ENCODE measurements at places on chromosomes 3 and 15.

DNA sequence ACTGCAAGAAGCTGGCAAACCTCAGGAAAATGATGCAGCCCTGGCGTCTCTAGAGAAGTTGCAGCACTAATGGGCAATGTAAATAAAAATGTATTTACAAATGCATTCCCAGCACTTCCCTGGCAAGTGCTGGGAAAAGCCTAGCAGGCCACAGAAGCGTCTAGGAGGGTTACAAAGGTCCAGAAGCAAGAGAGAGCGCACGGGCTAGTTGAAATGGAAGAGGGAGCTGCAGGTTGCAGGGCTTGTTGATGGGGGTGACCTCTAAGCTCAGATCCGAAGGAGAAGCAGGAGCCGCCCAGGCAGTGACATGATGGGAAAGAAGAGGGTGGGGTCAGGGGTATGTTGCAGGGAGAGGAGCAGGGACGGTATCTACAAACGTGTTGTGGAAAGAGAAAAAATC lies 2.7 kb upstream of the KNL1 start:
- no peak for DNase-seq

- DNase-seq = no peak
These were observed 63.9 kb downstream of the NR2E3 start for GRCh38 chr15:71874245-71874644.

DNA sequence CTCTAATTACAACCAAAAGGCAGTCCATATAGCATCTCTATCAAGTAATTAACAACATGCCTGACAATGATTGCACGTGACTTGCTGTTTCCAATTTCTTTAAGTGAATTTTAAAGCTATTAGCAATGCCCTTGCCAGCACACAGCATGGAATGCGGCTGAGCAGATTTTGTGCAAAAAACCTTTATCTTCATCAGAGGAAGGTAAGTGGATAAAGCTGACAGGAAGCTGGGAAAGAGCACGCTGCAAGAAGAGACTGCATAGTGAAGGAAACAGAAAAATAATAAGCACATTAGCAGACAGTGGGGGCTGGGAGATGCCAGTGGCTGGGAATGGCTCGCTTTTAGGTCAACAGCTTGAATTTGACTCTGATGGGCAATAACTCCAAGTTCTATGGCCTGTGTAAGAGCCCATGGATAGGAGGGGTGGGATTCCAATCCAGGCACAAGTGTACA lies 138.8 kb downstream of the PDZRN3 start:
- DNase-seq = no peak

DNA sequence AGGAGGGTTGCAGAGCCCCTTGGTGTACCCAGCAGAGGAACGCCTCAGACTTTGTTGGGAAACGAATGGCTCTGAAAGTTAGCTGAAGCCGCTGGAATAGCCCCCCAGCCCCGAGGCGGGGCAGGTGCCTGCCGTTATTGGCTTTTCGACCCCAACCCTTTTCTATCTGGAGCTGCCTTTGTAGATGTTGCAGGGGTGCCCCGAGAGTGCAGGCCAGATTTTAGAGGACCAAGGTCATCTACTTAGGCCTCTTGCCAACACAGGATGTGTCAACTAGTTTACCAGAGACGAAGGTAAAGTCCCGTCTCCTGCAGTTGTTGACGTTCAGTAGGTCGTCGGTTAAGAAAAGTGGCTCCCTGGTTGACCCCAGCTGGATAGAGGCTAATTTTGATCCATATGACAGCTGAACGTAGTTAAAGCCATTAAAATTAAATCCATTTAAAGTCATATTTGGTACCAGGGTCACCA lies 579 bp upstream of the UBE3A start:
- no peak for DNase-seq

DNA sequence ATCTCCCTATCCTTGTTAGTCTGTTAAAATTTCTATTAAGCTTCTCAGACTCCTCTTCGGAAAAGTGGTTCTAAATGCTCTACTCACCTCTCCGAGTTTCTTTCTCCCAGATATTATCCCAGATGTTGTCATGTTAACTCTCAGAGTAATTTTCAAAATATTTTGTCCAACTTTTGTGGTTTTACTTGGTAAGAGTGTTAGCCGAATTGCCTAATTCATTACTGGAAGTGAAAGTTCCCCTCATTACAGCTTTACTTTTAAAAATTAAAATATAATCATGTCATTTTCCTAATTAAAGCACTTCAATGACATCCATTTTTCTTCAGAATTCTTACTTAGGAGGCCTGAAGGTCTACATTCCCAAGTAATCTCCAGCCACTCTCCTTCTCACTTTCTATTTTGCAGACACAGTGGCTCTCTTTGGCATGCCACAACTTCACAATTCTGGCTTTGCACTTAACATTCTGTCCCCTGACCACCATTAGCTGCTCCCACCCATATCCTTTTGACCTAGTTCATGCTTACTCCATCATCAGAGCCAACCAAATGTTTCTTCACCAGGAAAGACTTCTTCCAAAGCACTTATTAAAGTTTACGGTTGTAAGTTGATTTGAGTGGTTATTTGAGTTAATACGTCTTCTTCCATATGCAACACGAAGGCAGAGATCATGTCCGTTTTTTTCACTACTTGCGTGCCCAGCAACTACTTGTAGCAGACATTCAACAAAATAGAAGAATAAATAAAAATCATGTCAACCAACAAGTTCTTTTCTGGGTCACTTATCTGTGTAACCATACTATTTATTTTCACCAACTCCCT lies 10.2 kb upstream of the TIPARP start:
- no peak for DNase-seq

GRCh38 chr3:149969110-149969939 lies 1.4 kb downstream of the PFN2 start:
- DNase-seq = peak; percentile 49

- no peak for DNase-seq
These were observed 143.3 kb upstream of the RBMS3 start for GRCh38 chr3:29137601-29138000.

DNA sequence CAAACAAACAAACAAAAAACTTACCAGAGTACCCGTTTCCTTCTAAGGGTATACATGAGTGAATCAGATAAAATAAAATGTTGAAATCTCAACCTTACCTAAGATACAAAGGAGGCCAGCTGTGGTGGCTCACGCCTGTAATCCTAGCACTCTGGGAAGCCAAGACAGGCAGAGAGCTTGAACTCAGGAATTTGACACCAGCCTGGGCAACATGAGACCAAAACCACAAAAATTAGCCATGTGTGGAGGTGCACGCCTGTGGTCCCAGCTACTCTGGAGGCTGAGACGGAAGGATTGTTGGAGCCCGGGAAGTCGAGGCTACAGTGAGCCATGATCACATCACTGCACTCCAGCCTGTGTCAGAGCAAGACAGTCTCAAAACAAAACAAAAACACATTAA lies 11.0 kb upstream of the FAM219B start:
- no peak for DNase-seq

GRCh38 chr3:72488738-72489035 lies 359.6 kb downstream of the SHQ1 start:
- no peak for DNase-seq

GRCh38 chr3:46713898-46714552 lies 3.6 kb downstream of the PRSS50 start:
- DNase-seq = no peak

DNA sequence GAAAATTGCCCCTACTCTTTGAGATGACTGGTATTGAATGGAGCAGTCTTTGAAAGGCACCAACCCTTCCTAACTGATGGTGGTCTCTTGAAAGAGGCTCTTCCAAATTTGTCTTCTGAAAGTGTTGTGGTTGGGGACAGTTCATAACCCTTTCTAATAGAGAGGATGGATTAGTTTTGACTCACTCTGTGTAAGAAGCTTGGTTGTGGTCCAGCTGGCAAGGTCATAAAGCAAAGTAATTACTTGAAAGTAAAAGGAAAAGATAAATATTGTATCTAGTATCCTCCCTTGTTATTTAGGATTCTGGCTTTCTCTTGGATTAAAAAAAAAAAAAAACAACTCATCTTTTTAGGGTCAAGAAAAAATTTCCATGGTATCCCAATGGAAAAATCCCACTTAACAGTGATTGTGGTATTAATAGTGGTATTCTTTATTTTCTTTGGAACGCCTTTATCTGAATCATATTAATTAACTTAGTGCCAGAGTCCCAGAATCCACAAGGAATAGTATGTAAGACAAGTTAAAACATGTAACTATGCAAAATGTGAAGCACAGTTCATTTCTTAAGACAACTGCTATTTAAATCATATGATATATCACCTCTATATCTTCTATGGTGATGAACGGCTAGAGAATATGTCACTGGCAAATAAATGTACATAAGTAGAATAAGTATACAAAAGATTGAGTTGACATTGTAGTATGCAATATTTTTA lies 469.3 kb upstream of the CDIN1 start:
- no peak for DNase-seq

DNA sequence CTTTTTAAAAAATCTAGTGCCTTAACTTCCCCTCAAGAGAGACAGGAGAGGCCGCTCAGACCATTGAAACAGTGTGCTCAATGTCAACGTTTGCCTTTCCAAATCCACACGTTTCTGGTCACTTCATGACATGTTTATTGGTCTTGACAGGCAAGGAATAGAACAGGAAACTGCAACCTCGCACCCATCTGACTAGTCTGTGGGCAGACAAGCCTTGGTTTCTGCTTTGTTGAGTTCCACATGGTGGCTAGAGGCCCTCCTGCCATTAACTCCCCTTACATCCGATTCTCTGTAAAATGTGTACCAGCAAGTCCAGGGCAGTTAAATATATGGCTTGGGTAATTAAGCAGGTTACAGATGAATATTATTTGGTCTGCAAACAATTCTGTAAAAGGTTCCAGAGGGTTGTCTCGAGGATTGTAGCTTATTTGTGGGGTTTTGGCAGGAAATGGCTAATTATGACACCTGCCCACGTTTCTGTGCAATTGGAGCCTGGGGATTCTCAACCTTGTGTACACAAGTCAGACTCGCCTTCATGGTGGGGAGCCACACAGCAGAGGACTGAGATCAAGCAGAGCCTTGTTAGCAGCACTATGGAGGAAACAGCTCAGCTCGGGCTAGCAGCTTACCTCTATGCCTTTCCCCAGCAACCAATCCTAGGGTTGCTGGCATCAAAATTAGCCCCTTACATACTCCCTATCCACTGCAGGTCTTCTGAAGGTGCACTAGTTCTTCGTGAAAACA lies 317.5 kb upstream of the IGF1R start:
- peak; percentile 99 for DNase-seq

DNA sequence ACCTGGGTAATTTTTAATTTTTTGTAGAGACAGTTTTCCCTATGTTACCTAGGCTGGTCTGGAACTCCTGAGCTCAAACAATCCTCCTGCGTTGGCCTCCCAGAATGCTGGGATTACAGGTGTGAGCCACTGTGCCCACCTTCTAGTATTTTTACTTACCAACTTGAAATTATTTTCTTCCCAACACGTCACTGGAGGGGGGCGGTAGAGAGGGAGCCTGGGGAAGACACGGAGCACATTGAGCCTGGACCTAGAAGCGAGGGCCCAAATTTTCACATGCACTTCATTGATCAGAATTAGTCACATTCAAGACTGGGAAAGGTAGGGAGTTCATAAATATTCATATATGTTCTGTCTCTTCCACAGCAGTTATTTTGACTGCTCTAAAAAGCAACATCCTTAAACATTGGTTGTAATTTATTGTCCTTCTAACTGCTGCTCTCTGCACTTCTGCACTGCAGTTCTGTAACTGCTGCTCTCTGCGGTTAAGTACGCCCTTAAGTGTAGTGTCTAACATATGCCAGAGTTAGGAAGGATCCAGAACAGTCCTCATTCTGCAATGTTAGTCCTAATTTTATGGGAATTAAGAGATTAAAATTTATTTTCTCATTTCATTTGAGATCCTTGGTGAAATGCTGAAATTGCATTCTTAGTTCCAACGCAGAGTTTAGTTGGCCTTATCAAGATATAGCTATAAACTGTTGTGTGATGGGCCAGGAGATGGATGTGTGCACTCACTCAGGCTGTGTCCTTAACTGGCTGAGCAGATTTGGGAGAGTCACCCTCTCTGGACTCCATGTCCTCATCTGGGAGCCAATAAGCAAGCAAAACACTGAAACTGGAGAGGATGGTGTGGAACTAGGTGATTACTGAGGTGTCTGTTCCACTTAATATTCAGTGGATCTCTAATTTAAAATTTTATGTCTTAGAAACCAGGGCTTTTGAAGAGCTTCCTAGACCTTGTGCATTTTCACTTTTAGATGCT lies 98.2 kb downstream of the STRIT1 start:
- no peak for DNase-seq

GRCh38 chr3:190883973-190884832 lies 21.7 kb upstream of the GMNC start:
- peak; percentile 88 for DNase-seq

GRCh38 chr3:170636400-170636973 lies 50.6 kb upstream of the SLC7A14 start:
- DNase-seq = no peak

DNA sequence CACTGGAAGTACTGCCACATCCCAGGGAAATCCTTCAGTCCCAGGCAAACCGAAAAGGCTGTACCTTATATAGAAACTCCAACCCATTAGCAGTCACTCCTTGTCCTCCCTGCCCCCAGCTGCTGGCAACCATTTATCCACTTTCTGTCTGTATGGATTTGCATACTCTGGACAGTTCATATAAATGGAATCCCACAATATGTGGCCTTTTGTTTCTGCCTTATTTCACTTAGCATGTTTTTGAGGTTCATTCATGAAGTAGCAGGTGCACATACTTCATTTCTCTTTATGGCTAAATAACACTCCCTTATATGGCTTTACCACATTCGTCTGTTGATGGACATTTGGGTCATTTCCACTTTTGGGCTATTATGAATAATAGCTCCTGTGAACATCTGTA lies 51.6 kb upstream of the CMTM8 start:
- no peak for DNase-seq

GRCh38 chr15:75338661-75339240 lies 2.9 kb downstream of the COMMD4 start:
- no peak for DNase-seq

- no peak for DNase-seq
These were observed 8.7 kb downstream of the MEF2A start for GRCh38 chr15:99574502-99574901.

DNA sequence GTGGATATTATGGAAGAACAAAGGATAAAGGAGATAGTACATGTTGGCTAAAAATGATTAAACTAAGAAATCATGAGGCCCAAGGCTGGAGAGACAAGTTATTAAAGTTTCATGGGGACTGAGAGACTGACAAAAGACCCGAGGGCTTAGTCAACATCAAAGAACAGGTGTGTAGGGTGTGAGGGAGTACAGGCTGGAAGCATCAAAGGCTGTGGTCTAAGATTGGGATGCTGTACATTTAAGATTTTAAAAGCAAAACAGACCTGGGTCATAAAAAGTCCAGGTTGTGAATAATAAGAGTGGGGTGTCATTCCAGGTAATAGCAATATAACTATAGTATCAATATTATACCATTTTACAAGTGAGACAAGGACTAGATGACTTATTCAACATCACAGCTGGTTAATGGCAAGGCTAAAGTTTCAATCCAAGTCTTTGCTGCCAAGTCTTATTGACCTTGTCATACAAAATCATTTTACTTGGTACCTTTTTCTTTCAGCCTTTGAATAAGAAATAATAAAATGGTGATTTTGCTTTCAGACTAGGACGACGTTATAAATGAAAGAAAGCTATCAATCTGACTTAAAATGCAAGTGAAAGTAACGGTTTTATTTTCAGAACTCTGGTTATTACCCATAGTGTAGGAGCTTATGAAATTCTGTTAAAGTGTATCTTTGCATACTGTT lies 211.6 kb downstream of the TNIK start:
- no peak for DNase-seq

All from NCI-H1417 (cell line).